NCI-H446 treated with DMSO at 0.1 percent for 48 hours (cell line): ENCODE measurements at places on chromosomes 16 and 17.

- no peak for DNase-seq
These were observed 5.3 kb downstream of the DOC2A start for GRCh38 chr16:30005341-30006094.

DNA sequence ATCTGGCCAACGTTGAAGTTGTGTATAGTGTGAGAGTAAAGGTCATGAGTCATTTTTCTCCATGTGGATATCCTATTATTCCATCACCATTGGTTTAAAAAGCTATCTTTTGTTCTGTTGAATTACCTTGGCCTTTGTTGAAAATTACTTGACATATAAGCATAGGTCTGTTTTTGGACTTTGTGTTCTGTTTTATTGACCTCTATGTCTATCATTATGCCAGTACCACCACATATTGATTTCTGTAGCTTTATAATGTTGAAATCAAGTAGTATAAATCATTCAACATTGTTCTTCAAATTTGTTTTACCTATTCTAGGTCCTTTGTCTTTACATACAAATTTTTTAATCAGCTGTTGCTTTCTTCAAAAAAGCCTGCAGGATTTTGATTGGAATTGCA is 58.5 kb downstream of the NLK start:
- DNase-seq: no peak

DNA sequence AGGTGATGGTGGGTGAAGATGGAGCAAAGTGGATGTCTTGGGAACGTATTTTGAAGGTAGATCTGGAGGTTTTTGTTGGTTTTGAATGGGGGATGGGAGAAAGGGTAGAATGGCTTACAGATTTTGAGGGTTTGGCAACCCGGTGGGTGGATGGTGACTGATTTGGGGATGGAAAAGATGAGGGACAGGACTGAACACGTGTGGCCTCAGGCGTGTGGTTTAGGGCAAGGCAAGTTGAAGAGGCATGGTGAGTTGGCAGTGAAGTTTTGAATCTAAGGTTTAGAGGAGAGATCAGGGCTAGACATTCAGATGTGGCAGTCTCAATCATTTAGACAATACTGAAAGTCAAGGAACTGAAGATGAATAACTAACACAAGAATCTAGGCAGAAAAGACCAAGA is 5.0 kb upstream of the DCTPP1 start:
- no peak for DNase-seq

GRCh38 chr17:49224198-49224996 is 6.2 kb downstream of the PHOSPHO1 start:
- DNase-seq: no peak

DNA sequence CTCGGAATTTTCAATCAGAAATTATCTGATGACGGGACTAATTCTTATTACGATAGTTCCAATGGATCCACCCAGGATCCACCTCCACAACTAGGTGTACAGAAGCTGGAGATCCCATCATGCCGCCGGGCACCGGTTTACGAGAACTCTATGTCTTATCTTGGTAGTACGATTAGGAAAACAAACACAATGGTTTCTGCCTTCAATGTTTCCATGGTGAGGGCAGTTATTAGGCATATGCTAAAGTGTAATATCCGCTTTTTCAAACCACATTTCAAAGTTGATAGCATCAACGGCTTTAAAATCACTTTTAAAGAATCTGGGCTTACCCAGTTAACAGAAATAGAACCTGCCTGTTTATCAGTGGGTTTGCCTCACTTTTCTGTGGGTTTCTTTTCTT is 705.7 kb downstream of the MAF start:
- DNase-seq: no peak

DNA sequence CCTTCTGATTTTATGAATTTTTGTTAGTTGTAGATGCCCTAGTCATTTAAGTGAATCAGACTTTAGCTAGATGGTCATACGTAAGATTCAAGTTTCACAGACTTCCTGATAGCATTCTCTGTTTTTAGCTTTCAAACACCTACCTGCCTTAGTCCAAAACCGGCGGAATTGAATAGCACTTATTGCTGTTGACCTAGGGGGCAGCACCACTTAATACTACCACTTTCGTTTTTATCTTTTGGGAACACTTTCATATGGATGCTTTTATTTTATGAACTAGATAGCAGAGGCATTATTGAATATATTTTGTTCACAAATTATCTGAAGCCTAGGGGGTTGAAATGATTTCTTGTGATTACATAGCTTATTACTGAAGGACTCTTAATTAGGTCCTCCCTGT is 31.5 kb downstream of the TADA2A start:
- DNase-seq: no peak

GRCh38 chr17:61160204-61160603 is 239.4 kb upstream of the TBX2 start:
- DNase-seq: no peak
